Hematopoietic multipotent progenitor cell (in vitro differentiated cells): ENCODE measurements at places on chromosomes 16 and 17.

GRCh38 chr17:70478902-70479301 lies 309.6 kb downstream of the KCNJ2 start:
- DNase-seq = no peak

DNA sequence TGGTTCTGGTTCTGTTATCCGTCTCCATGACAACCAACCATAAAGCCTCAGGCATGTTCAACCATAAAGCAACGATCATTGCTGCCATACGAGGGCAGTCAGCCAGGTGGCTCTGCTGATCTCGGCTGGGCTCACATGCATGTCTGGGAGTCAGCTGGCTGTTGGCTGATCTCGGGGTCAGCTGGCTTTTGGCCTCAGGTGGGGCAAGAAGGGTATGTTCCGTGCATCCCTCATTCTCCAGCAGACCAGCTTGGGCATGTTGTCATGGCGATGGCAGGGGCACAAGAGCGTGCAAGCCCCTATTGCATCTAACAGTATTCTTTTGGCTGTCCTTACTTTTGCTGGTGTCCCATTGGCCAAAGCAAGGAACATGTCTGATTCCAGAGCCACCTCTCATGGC lies 86.2 kb downstream of the ABCC6 start:
- DNase-seq = no peak

- DNase-seq = no peak
These were observed 252.3 kb upstream of the CA10 start for GRCh38 chr17:52410781-52411180.

DNA sequence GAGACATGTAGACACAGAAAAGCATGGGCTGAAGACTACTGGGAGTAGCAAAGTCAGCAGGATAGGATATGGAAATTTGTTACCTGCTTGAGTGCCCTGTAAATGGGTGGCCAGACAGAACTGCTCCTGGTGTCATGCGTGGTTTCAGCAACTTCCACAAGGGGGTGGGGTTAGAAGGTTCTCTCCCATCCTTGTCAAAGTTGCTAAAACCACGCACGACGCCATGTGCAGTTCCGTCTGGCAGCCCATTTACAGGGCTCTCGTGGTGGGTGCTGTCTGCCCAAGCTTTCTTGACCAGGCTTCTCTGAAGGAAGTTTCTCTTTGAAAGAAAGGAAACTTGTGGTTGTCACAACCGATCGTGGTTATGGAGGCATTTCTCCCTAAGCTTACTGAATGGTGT lies 6.9 kb upstream of the DBNDD1 start:
- no peak for DNase-seq
